Activated naive CD4-positive, alpha-beta T cell treated with anti-CD3 and anti-CD28 coated beads, Interleukin-2, amount 50 U/mL, for 72 hours (primary cell): ENCODE measurements at places on chromosomes 13 and 19. TPM values are rescaled to one million over a fixed set of nuclear protein-coding genes. Genes with fewer than 3 reads are reported as not detected.

Gene MLLT1
- 31.8 TPM for total RNA-seq

Gene KL
- 0.41 TPM for total RNA-seq

Gene CLEC11A
- total RNA-seq: 0.55 TPM

Gene NKPD1
- 0.14 TPM for total RNA-seq

Gene TIMM29
- 17.2 TPM for total RNA-seq

Gene NTN5
- 1.6 TPM for total RNA-seq

Gene TPTE2
- total RNA-seq: not detected

Gene MIDN
- total RNA-seq: 52.9 TPM

Gene LHB
- total RNA-seq: not detected

Gene NLRP11
- 0.08 TPM for total RNA-seq

Gene WDR18
- 83.8 TPM for total RNA-seq

Gene INSR
- 3.6 TPM for total RNA-seq

Gene CEACAM19
- total RNA-seq: 2.5 TPM

Gene ATP4A
- total RNA-seq: not detected

Gene CGB1
- not detected for total RNA-seq

Gene AMH
- 2.9 TPM for total RNA-seq

Gene ZNF723
- total RNA-seq: not detected

Gene CLDND2
- total RNA-seq: 4.7 TPM

Gene ZNF534
- not detected for total RNA-seq
